ENCODE measurements at places on chromosomes 2 and 18.

- DNase-seq = no peak
These were observed 2.3 kb downstream of the SLC3A1 start for GRCh38 chr2:44277541-44277940.

DNA sequence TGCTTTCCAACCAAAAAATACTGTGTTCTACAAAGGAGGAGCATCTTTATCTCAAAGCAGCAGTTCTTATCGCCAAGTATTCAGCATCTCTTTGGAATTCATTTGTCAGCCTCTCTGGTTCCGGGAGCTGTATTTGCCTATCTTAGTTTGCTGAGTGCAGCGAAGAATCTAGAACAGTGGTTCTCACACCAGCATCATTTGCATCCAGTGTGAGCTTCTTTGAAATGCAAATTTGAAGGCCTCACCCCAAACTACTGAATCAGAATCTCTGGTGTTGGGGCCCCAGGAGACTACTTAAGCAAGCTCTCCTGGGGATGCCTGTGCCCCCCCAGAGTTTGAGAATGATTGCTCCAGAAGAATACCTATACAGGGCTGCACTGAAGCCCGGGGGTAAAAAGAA is 1.5 kb upstream of the PTPN2 start:
- DNase-seq = no peak

- no peak for DNase-seq
These were observed 76.2 kb downstream of the WDR7 start for GRCh38 chr18:56727399-56727798.

DNA sequence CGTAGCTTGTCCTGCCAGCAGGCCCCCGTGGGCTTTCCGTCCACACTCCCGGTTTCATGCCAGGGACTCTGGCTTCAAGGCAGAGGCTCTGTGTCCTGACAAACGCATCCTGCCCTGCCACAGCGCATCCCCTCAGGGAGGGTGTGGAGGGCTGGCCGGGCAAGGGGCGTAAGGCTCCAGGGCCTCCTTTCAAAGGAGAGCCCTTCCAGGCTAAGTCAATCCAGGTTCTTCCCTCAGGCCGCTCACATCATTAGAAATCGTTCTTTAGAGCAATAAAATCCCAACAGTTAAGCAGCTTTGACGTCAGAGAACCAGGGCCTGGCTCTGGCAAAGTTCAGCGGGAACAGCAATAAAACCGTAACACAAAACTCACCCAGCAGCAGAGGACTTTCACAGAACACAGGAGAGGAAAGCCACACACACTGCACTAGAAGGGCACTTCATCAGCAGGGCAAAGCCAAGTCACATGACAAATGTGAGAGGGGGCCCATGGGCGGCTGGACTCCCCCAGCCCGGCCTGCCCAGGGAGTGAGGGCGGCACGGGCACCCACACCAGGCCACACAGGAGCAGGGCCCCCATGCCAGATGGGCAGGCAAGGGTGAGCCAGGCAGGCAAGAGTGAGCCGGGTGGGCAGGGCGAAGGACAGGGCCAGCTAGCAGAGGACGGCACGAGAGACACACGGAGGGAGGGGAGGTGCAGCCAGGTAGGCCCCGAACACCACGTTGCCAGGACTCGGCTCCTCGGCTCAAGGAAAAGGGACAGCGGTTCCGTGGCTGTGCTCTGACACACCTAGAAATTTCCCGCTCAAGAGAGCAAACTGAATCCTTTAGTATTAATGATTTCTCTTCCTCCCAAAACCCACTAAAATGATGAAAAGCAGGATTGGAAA is 52.0 kb downstream of the HDAC4 start:
- DNase-seq = no peak

DNA sequence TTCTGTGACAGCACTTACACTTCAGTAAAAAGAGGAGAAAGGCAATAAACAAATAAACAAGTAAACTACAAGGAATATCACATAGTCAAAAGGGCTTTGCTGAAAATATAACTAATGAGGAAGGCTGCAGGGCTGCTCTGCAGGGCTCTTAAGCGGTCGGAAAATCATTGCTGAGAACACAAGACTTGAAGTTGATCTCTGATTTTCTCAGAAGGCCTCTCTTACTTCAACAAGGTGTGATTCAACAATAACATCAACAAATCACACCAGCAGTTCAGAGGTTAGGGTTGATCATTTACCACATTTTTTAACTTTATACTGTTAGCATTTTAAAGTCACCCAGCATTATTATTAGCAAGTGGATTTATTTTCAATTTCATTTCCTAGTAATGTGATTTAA is 215.6 kb downstream of the ARHGAP15 start:
- DNase-seq = no peak
